ENCODE measurements at places on chromosomes 3 and 15.

GRCh38 chr3:76958274-76958673 lies 81.6 kb upstream of the ROBO2 start:
- no peak for DNase-seq

GRCh38 chr3:142618917-142619461 lies 22.8 kb downstream of the PLS1 start:
- DNase-seq = peak; percentile 79

DNA sequence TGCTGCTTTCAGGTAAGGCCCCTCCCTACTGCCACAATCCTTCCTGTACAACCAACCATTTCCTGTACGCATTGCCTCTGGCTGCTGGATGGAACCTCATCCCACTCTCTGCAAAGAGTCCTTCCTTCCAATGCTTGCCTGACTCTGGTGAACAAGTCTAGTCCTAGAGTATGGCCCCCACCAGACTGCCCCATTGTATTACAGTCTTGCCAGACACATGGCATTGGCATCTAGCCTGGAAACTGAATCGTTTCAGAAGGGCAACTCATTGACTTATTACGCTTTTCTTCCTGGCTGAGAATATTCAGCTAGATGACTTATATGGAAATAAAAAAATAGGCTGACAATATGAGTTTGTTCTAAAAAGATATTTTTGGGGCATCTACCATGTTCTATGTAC lies 170.3 kb downstream of the SUCLG2 start:
- DNase-seq = no peak

DNA sequence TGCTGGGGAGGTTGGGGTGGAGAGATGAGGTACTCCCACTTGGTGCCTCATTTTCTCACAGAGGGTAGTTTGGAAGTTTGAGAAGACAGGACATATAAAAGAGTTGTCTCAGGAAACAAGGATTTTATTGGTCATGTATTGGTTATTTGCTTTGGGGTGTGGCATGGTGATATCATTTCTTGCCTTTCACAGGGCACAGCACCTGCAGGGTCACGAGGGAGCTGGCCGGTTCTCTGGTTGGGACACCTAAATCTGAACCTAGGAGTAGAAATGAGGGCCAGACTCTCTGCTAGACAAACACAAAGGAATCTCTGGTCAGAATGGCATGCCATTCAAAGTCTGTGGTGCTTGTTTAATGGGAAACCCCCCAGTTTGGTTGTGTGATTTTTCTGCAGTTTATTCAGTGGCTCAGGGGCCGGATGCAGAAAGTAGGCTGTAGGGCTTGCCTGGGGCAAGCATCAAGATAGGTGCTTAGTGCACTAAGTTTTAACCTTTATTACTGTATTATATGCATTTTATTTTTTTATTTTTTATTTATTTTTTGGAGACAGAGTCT lies 237.7 kb upstream of the EIF1B start:
- no peak for DNase-seq

DNA sequence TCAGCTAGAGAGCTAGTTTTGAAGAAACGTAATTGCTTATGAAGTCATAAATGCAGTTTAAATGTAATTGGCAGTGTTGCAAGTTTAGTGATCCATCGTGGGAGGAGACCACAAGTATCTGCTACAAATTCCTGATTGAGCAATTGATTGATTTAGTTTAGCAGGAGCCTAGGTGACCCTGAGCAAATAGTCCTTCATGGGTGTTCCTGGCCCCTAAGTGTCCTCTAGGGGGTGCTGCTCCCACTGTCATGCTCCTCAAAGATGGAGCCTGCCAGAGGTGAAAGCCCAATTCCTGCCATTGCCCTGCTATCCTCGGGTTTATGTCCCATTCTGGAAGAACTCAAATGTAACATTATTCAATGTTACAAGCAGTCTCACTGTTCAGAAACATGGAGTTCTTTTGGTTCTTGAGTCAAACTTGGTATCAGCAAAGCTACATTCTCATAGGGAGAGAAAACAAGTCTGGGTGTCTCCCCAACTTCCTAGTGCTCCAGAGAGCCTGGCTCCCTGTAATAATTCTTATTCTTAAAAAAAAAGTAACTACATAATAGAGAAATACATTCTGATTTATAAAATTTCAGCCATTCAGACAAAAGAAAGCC lies 29.8 kb upstream of the SENP5 start:
- DNase-seq = peak; percentile 9

- DNase-seq = no peak
These were observed 59.5 kb downstream of the MLH1 start for GRCh38 chr3:37052860-37053259.

GRCh38 chr15:73697033-73697467 lies 12.9 kb downstream of the CD276 start:
- DNase-seq = peak; percentile 81
